NCI-H1694 treated with DMSO at 0.1 percent for 48 hours (cell line): ENCODE measurements at places on chromosomes 12 and 14.

DNA sequence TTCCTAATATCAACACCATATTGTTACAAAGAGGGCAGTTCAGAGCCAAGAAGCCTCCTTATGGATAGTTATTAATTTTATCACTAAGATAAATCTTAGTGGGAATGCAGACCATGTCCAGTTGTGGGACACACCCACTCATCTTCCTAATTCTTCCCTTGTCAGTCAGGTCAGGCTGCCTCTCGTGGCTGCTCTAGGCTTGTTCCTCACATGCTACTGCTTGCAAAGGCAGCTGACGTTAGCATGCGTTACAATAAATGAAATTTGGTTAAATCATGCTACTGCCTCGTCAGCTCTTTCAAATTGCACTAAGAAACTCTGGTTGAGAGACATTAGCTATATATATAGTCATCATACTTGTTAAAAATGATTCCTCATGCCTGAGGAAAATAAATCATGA is 108.4 kb downstream of the CAND1 start:
- no peak for DNase-seq

- DNase-seq, result no peak
These were observed 651 bp downstream of the TMEM117 start for GRCh38 chr12:43836475-43836989.

DNA sequence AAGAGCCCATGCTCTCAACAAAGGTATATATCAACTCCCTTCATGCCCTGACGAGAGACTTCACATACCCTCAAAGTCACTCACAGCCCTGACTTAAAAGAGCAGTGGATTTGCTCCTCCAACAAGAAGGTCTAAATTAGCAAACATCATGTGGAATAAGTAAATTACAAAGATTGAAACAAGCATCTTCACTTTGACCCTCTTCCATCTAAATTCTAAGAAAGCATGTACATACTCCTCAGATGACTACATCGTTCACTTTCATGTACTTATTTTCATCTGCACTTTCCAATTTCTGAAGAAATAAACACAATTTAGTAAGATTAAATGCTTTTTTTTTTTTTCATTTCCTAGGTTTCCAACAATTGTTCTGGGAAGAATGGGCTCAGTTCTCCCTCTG is 38.6 kb upstream of the KRR1 start:
- DNase-seq, result no peak

GRCh38 chr14:76181546-76181945 is 29.8 kb downstream of the GPATCH2L start:
- DNase-seq, result peak; percentile 75

DNA sequence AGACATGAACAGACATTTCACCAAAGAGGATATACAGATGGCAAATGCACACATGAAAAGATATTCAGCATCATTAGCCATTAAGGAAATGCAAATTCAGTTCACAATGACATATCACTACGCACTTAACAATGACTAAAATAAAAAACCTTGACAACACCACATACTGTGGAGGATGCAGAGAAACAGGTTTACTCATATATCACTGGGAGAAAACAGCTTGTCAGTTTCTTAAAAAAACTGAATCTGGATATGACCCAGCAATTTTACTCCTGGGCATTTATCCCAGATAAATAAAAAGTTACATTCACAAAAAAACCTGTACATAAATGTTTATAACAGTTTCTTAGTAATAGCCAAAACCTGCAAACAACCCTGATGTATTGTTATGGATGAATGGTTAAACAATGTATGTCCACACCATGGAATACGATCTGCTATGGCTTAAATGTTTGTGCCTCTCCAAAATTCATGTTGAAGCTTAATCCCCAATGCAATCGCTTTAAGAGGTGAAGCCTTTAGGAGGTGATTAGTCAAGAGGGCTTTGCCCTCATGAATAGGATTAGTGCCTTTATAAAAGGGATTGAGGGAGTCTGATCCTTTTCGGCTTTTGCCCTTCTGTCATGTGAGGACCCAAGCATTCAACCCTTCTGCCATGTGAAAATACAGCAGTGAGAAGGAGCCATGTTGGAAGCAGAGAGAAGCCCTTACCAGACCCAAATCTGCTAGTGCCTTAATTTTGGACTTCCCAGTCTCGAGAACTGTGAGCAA is 36.0 kb upstream of the PPP4R3A start:
- DNase-seq, result peak; percentile 99

DNA sequence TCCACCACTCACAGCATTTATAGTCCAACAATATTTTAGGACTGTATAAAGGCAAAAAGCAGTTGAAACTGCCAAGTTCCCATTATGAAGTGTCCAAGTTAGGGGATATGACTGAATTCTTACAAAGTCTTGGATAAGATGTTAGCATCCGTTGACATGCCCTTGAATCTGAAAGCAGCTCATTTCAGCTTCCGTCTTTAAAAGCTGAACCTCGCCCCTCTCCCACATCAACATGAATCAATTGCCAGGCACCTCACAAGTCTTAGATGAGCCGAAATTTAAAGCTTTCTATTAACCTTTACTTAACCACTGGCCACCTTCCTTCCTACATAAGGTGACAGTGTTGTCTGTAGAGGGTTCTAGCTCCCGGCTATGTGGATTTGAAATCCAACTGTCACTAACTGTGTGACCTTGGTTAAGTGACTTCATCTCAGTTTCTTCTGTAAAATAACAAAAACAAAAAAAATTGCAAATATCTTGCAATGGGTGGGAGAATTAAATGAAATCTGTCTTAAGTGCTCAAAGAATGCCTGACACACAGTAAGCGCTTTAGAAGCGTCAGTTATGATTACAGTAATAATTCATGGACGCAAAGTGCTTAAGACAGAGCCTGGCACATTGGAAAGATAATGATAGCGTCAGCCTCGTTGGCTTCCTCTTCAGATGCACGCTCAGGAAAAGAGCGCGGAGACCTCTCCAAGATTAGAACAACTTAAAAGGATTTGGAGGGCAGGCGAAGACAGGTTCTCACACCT is 1.2 kb downstream of the PPP1CC start:
- peak; percentile 11 for DNase-seq

DNA sequence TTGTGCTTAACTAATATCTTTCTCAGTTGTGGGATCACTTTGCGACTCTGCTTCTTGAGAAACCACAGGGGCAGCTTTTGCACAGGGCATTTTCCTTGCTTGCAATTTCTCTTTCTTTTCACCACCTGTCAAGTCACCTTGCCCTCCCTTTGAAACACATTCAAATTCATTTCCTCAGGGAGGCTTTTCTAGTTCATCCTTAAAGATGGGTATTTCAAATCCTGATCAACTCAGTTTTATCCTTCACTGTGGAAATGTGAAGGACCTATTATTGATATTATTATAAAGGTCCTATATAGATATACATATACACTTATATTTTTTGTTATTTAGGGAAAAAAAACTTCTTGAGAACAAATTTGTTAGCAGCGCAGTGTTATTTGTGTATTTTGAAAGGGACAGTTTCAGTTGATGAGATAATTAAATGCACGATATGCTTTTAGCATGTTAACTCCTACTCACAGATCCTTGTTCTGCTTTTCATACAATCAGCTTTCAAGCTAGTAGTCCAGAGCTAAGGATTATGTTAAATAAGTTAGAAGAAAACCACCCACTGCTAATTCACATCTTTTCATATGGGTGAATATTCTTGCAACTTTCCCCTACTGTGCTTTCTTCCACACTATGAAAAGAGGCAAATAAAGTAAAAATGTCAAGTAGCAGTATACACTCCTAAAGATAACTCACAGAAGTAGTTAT is 501.4 kb upstream of the RGS6 start:
- DNase-seq, result no peak

DNA sequence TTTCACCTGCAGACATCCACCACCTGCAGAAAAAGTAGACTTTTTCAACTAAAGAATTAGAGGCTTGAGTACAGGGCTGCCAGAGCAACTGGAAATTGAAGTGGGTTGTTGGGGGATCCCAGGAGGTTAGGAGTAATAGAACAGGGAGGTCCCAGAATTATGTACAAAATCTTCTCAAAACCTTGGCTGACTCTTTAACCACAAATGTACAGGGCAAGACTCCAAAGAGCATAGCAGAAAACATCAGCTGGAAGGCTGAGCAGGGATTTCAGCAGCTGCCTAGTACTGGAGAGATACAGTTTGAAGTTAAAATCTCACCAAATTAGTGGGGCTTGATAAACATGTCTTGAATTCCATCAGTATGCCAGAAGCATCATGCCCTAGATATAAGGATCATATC is 191.6 kb downstream of the CRADD start:
- DNase-seq, result no peak

DNA sequence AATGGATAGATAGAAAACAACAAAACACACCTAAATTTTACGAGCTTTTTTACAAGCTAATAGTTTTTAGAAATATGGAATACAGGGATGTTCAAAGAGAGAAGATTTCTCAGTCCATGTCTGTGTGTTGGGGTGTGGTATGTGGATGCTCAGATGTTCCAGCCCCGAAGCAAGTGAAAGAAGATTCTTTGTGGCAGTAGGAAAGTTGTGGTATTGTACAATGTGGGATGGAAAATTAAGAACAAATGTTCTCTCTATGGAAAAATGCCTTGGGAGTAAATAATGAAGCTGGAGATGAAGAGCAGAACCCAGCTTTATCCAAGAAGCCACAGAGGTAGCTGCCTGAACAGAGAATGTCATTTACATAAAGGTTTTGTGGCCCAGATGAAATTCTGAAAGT is 150.3 kb upstream of the PRKD1 start:
- DNase-seq, result no peak

DNA sequence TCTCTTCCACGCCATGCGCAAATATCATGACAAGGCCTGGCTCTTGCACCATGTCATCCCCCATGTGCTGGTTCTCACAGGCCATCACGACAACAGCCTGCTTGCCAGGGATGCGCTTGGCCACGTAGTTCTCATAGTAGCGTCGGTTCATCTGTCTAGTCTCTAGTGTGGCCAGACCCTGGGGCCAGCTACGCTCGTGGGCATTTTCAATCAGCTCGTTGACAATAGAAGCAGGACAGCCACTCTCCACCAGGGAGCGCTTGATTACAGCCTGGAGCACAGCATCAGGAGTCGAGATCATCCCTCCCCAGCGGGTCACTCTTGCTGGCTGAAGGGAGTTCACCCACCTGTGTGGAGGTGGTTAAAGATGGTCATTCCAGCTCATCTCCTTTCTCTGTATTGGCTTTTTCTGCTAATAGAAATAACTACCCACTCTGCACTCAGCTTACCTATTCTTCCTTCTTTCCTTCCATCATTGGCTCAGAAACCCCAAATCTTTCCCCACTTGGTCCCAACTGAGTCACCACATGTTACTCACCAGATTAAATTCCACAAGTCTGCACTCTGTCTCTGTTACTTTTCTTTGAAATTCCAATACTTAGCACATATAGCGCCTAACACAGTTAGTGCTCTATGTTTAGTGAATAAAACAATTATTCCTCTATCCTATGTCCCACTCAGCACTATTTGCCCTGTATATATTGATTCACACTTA is 15.1 kb downstream of the RNF41 start:
- no peak for DNase-seq

- DNase-seq, result no peak
These were observed 4.6 kb upstream of the ALX1 start for GRCh38 chr12:85275374-85275773.

- DNase-seq, result no peak
These were observed 6.1 kb downstream of the FRMD6 start for GRCh38 chr14:51657762-51658161.

GRCh38 chr12:13340149-13340548 is 143.6 kb downstream of the EMP1 start:
- no peak for DNase-seq

GRCh38 chr12:24025153-24025798 is 75.8 kb upstream of the SOX5 start:
- DNase-seq, result peak; percentile 42

- DNase-seq, result no peak
These were observed 126.8 kb downstream of the TRAFD1 start for GRCh38 chr12:112252184-112252583.

- DNase-seq, result peak; percentile 61
These were observed 131.2 kb downstream of the NUBPL start for GRCh38 chr14:31692376-31692781.

GRCh38 chr12:123397400-123397799 is 13.5 kb downstream of the KMT5A start:
- DNase-seq, result no peak

GRCh38 chr14:64705381-64706118 is 1.3 kb downstream of the PLEKHG3 start:
- DNase-seq, result no peak

DNA sequence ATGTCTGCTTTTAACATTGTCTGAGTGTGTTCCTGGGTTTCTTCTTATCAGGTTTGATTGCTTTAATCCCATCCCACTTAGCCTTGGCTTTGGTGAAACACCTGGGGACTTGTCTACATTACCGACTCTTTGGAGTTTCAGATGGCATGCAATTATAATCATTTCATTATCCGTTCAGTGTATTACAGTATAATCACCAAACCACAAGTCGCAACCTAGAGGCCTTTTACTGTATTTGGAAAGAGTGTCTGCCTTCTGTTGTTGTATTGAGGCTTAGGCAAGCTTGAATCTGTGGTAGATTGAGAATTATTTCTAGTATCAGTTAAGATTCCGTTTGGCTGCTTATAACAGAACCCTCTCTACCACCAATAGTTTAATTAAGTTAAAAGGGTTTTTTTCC is 103.9 kb downstream of the TGFB3 start:
- no peak for DNase-seq

DNA sequence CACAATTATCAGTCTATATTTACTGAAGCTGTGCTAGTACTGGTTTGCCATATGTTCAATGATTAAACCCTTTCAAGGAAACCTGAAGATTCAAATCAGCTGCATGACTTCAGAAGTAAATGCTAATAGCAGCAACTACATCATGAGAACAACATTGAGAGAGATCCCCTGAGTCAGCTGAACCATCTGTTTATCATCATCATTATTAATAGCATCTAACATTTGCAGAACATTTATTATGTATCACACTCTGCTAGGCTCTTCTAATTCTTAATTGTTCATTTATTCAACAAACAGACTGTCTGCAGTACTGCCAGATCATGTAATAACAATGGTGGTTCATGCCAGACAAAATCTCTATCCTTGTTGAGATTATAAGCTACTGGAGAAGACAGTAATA is 157.4 kb downstream of the KLHL28 start:
- no peak for DNase-seq

DNA sequence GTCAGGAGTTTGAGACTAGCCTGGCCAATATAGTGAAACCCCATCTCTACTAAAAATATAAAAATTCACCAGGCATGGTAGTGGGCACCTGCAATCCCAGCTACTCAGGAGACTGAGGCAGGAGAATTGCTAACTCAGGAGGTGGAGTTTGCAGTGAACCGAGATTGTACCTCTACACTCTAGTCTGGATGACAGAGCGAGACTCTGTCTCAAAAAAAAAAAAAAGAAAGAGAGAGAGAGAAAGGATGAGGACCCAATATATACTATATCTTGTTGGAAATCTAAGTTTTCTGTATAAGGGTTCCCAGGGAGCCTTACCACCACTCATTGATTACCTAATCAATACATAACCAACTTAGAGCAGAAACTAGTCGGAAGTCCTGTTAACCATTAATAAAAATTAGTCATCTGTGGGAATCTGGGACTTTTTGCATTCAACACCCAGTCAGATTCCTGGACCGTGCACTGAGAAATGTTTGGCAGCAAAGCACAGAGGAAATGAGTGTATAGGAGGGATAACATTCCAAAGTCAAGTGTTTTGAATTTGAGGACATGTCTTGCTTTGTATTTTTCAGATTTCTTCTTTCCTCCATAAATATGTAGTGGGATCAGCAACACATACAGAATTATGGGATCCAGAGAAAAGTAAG is 44.8 kb upstream of the NR2C1 start:
- DNase-seq, result no peak

GRCh38 chr12:44342371-44342770 is 506.5 kb downstream of the TMEM117 start:
- DNase-seq, result no peak
